ENCODE measurements at places on chromosomes 2 and 18.

DNA sequence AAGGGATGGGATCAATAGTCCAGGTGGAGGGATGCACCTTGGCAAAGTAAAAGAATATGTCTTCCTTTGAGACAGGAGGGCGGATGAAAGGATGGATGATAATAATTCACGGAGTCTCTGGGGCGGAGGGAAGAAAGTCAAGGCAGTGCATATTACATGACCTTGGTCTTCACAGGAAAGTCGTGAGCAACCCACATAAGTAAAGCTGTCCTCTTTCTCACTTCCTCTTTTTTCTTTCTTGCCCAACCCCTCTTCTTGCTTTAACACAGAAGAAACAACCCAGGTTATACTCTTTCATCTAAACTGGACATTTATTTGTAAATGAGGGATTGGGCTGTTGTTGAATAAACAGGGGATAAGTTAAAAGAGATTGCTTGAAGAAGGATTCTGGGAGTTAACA, 168.7 kb upstream of the SKOR2 start:
- DNase-seq = no peak

- DNase-seq = no peak
Measured at GRCh38 chr18:23934252-23934651, 80.3 kb upstream of the TTC39C start.

DNA sequence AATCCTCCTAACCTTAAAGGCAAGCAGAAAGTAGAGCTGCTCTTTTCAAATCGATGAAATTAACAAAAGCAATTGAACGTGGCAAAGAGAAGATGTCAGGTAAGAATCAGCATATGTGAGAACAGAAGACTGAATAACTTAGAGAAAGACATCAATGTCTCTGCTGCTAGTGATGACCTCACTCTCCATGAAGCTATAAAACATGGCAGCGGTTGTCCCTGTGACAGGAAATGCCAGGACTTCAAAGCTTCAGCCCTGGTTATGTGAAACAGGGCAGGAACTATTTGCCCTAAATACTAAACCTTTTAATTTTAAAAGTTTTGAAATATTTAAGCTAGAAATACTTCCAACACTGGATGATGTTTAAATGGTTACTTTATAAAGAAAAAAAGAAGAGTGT, 383.7 kb downstream of the XIRP2 start:
- DNase-seq = no peak

DNA sequence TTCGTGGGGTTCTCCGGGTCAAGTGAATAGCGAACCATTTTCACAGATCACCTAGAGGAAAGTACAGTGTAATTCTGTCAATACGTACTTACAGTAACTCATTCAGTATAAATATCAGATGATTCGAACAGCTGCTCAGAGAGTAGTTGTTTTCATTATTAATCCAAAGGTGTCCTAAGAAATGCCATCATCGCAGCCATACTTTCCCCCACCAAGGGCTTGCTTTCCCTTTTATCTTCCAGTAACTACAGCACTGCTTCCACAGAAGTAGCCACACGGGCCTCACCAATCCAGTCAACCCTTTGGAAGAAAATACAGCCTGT, 4.5 kb upstream of the C18orf32 start:
- DNase-seq = no peak

DNA sequence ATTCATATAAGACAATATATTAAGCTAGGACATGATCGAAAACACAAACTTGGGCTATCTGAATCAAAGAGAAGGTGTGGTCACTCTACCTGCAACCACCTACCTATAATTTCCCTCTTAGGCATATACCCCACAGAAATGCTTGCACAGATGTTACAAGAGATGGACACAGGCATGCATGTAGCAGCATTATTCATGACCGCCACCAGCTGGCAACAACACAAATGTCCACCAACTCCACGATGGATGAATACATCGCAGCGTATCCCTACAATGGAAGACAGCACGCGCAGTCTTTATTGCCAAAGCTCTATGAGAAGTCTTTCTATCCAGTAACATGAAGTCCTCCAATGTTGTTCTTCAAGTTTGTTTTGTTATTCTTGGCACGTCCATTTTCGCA, 90.8 kb downstream of the ARL4C start:
- DNase-seq = no peak

GRCh38 chr18:50973367-50974126, 5.7 kb downstream of the ELAC1 start:
- no peak for DNase-seq

GRCh38 chr2:199195927-199196502, 261.7 kb downstream of the SATB2 start:
- DNase-seq = no peak

- peak; percentile 86 for DNase-seq
Measured at GRCh38 chr2:239298116-239298804, 102.6 kb downstream of the HDAC4 start.

- no peak for DNase-seq
Measured at GRCh38 chr2:145366341-145366740, 846.4 kb upstream of the ZEB2 start.

- no peak for DNase-seq
Measured at GRCh38 chr18:68394705-68395104, 320.2 kb downstream of the TMX3 start.

- no peak for DNase-seq
Measured at GRCh38 chr2:218081063-218081462, 12.0 kb downstream of the RUFY4 start.

- DNase-seq = no peak
Measured at GRCh38 chr18:77177009-77177408, 44.4 kb upstream of the MBP start.

DNA sequence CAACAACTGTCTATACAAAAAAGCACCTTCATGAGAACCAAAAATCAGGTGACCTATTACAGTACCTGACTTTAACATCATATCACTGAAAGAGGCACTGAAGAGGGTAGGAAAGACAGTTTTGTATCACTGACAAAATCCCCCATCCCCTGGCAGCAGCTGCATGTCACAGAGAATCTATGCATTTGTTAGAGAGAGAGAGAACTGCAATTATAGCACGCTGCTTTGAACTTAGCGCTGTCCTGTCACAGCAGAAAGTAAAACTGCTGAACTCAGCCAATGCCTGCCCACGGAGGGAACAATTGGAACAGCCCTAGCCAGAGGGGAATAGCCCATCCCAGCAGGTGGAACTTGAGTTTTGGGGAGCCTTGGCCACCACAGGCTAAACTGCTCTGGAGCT, 75.1 kb upstream of the NOL4 start:
- no peak for DNase-seq

GRCh38 chr18:65938592-65939372, 188.0 kb downstream of the CDH7 start:
- no peak for DNase-seq

DNA sequence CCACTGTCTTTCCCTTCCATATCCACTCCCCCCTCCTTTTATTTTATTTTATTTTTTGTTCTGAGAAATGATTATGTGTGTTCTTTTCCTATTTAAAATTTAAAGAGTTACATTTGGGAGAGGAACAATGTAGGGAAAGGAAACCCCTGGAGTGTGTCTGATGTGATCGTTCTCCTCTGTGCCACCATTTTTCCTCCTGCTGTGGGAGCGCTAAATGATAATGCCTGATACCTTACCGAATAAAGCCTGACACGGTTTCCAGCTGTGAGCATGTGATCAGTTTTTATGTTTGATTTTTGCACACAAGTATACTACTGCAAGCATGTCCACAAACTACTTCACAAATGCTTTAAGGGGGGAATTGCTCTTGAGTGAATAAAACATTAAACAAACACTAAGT, 317.8 kb upstream of the FANCL start:
- DNase-seq = no peak

DNA sequence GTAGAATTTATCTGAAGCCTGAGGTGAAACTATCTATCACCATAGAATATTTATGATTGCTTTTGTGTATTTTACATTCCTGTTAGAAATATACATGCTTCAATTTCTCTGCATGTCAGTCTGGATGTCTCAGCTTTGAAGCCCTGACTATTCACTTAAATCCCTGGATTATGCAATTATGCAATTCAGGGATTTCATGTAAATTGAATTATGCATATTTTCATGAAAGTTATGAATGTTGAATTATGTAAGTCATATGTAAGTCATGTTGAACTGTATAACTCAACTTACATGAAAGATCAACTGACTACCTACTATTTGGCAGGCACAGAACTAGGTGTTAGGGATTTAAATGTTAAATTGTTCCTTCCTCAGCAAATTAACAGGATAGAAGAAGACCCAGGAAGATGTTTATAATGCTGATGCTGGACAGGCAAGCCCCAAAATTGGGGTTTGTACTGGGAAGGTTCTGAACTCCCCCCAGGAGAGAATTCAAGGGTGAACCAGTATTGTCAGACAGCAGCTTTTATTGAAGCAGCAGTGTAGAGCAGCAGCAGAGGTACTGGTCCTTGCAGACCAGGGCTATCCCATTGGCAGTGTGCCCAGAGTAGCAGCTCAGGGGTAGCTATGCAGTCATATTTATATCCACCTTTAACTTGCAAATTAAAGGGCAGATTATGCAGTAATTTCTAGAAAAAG, 236.5 kb downstream of the ZNF804A start:
- no peak for DNase-seq

DNA sequence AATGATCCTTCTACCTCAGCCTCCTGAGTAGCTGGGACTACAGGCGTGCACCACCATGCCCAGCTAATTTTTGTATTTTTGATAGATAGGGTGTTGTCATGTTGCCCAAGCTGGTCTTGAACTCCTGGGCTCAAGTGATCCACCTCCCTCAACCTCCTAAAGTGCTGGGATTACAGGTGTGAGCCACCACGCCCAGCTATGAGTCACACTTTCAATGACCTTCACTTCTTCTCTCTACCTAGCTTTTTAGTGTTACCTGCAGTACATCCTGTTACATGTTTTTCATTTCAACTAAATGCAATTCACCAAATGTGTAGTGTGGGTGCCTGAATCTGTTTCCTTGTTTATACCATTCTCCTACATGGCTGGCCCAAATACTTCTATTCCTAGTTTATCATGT, 64.0 kb downstream of the SLC39A10 start:
- DNase-seq = no peak

DNA sequence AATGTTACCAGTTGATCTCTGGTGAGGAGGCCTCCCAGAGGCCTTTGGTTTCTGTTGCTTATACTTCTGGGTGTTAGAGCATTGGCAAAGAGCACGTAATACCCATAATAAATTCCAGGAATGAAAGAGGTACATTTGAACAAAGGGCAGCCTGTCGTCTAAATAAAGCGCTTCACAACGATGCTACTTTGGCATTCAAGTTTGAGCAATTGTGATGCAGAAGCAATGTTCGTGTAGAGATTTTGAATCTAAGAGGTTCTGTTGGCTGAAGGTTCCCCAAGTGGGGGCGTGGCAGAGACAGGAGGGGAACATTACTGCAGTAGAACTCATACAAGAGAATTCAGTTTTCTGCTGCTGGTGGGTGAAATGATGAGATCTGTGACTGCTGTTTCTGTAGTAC, 27.8 kb downstream of the ZNF532 start:
- no peak for DNase-seq

DNA sequence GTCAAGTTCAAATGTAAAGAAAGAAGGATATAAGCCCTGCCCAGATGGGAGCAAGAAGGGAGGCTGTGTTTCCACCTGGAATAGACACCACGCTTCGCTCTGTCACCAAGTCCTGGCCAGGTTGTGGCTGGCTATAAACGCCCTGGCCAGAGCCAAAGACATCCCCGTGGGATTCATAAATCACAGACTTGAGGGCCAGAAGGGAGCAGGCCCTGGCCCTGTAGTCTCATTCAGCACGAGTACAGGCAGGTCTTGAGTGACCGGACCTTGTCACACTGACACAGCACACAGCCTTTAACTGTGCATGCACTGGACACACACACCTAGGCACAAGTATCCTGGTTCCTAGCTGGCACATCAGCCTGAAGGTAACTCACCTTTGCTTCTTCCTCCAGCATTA, 94.5 kb upstream of the MGAT4A start:
- DNase-seq = no peak

DNA sequence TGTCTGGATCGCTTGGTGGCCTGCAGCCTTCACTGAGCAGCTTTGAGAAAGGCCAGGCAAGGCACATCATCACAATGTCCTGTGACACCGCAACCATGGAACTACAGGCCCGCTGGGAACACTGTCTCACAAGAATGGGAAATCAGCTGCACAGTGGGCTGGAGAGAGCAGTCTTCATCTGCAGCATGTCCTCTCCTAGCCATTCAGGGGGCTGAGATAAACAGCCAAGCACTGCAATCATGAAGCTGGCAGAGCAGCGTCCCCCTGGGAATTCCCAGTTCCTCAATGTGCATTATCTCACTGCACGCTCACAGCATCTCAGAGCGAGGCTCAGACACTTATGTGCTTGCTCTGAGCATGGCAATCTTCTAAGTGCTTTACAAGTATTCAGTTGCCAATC, 1.9 kb downstream of the CMPK2 start:
- no peak for DNase-seq

DNA sequence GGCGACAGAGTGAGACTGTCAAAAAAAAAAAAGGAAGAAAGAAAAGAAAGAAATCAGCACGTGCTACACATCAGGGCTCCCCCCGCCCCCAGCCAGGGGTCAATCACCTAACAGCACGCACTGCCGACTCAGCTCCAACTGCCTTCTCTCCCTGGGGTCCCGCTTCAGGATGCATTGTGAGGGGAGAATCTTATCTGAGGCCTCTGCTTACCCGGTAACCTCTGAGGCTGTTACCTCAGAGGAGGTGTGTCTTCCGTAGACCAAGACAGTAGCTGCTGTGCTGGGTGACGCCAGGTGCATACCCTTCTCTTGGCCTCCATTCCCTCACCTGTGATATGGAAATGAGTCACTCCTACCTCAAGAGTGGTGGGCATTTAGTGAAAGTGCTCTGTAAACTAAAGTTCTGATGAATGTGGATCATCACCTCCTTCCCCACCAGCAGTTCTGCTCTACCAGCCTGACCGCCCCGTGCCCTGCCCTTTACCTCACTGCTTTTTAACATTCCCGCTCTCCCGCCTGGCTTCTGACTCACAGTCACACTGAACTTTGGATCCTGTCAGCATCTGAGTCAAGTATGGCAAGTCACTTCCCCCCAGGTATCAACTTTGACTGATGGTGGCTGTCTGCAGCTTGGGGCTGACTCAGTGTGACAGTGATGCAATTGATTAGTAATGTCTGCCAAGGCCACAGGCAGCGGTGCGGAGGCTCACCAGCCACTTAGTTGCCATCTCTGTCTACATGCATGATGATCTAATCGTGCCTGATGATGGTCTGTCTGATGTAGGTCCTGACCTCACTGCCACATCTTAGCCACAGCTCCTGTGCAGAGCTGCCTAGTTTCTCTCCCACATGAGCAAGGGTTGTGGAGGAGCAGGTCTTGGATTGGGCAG, 20.1 kb downstream of the ARID5A start:
- peak; percentile 55 for DNase-seq

- no peak for DNase-seq
Measured at GRCh38 chr2:66171530-66171929, 263.4 kb upstream of the MEIS1 start.
